Foreskin keratinocyte (primary cell): ENCODE measurements at places on chromosomes 1 and 21.

DNA sequence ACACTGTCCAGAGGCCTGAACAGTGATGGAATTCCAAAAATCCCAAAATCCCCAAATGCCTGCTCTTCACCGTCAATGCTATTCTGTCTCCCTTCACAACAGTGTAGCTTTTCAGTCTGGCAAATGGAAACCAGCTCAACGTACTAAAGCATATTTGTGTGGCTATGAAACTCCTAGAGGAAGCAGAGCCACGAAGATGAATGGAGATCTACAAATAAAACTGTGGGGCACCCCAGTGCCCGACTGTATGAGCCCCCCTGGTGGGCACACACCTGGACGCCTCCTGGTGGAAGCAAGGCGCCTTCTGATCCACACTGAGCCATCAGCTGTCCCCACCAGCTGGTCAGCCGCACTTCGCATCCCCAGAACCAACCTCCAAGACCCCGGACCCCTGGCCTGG lies 129.1 kb upstream of the SOD1 start:
- DNase-seq = no peak

- no peak for DNase-seq
These were observed 240.4 kb downstream of the PTGER3 start for GRCh38 chr1:70807088-70807664.

DNA sequence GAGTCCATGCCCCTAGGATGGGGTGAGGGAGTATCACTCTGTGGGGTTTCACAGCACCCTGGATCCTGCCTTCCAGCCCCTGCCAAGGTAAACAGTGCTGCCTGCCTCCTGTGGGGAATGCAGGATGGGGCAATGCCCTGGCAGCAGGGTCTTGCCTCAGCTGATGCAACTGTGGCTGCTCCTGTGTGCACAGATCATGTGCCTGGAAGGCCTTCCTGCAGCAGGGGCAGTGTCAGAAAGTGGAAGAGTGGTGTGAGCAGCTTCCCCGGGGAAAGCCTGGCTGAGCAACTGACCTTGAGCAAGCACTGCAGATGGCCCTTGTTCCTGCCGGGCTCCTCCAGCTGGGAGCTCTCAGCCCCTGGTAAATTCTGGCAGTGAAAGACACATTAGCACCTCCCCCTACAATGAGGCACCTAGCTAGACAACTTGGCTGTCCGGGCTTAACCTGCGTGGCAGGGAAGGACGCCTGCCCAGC lies 9.9 kb downstream of the TOR3A start:
- DNase-seq = no peak

GRCh38 chr1:44154049-44154448 lies 12.6 kb upstream of the KLF18 start:
- DNase-seq = no peak

DNA sequence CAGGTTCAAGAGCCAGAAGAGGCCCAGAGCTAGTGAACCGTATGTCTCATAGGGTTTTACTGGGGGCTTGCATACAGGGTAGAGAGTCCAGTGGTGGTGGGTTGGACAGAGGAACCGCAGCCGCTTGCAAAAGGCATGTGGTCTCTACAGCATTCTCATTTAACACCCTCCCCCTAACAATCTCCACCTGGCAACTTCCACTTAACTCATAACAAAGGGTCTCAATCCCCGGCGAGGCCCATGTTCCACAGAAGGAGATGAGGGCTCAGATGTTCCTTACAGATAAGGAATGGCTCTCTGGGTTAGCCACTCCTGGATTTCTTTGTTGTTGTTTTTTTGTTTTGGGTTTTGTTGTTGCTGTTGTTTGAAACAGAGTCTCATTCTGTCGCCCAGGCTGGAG lies 106.1 kb downstream of the APP start:
- DNase-seq = no peak

DNA sequence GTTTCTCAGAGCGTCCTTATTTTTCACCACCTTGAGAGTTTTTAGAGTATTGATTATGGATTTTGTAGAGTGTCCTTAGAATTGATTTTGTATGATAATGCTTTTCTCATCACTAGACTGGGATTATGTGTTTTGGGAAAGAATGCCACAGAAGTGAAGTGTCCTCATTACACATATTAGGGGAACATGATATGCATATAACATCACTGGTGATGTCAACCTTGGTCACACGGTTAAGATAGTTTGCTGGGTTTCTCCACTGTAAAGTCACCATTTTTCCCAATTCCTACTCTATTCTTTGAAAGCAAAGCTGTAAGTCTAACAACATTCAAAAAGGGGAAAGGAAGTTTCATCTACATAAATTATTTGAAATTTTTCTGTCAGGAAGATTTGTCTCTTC lies 39.6 kb upstream of the PALMD start:
- no peak for DNase-seq

DNA sequence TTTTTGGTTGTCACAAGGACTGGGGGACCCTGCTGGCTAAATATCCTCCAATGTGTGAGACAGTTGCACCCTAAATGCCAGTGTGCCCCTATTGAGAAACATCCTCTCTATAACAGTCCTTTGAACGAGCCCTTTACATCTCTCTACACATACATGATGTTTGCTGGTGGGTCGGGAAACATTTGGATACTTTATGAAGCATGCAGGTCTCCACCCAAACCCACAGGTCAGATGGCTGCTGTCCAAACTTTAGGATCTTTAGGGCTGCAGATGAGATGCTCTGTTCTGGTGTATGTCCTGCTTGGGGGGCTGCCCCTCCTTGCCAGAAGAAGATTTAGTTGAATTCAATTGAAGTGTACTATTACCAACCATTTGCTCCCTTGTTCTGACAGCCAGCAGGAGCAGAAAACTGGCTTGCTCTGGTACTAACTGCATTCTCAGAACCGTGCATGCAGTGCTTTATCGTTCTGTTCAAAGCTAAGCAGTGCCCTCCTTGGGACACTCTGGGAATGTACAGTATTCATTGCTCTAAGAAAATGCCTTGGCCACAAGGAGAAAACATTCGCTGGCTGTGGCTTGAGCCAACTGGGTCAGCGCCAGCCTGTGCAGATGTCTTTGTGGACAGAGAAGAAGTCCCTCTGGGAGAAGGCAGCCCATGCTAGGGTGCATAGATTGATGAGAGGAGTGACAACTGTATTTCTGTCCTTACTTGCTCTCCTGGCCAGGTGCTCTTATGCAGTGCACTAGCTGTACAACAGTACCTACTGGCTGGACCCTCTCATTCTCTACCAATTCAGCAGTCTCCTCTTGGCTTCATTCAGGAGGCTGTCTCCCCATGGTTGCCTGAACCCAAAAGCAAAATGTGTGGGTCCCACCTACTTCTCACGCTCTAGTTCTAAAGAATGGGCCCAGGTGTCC lies 61.4 kb upstream of the DIRAS3 start:
- DNase-seq = no peak

- no peak for DNase-seq
These were observed 7.0 kb upstream of the C1orf198 start for GRCh38 chr1:230875370-230875769.
